Ecto neural progenitor cell (in vitro differentiated cells): ENCODE measurements at places on chromosomes 6 and 20.

DNA sequence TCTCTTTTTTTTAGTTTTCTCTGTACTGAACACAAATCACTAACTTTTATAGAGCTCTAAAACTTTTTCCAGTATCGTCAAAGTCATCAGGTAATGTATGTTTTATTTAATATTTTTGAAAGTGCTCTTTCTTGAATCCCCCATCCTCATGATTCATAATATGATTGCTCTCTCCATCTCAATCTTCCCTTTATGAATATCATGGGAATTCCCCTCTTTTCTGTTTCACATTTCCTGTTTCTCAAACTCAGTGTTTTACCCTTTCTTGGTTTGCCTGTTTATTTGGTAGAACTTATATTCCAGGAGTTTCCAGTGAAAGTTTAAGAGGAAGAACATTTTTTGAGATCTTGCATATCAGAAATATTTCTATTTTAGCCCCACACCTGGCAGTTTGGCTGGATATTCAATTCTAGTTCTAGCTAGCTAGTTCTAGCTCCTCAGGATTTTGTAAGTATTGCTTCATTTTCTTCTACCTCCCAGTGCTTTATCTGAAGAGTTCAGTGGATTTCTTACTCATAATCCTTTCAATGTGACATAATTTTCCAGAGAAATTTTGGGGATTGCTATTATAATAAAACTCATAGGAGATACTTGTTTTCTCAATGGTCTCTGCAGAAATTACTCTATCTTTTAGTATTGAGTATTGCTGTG is 6.1 kb upstream of the C6orf58 start:
- DNase-seq: no peak

- DNase-seq: no peak
Observed at GRCh38 chr6:108875161-108875555, 26.9 kb downstream of the ARMC2 start.

DNA sequence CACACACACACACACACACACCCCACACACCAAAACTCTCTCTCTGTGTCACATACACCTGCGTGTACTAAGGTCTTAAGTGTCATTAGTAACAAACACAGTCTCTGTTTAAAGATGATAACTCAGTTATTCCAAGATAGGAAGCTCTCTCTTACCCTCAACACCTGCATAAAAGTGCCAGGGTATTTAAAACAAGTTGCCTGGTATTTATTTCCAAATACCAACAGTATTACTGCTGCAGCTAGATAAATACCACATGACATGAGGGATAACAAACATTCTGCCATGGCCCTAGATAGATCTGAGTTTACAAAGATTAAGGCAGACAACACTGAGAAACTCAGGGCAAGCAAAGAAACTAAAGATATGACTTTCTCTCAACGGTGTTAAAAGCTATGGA is 118.5 kb downstream of the SIM1 start:
- DNase-seq: no peak

DNA sequence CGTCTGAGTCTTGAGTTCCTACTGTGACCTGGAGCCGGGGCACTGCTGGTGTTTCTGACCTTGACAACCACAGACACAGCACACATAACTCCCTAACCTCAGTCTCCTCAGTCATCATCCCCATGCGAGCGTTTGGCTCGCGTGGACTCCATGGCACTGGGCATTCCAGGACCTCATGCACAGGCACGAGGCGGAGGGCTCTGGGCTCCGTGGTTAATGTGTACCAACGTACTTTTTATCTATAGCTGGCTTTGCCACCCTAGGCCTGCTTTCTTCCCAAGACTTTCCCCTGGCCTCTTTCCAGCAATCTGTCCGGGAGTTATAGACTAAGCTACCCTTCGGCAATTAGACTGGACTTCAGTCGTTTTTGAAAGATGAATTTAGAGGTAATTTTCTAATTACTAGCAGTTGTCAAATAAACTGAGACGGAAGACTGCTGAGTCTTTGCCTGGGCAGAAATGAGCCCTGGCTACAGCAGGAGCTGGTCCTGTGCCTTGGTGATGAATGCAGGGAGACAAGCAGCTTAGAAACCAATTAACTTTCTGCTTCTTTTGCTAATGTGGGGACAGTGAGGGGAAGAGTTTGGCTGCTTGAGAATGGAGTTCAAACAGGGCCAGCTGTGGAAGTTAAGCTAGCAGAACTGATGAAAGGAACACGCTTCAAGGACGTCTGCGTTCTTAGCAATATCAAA is 16.1 kb upstream of the CTCFL start:
- DNase-seq: no peak

DNA sequence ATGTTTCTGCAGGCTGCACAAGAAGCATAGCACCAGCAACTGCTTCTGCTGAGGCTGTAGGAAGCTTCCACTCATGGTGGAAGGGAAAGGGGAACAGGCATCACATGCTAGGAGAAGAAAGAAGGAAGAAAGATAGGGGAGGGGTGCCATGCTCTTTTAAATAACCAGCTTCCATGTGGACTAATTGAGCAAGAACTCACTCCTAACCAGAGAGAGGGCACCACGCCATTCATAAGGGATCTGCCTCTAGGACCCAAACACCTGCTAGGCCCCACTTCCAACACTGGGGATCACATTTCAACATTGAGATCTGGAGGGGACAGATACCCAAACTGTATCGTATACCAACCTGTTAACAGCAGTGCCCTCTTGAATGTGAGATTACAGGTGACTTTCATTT is 46.9 kb upstream of the ARMC2 start:
- no peak for DNase-seq

DNA sequence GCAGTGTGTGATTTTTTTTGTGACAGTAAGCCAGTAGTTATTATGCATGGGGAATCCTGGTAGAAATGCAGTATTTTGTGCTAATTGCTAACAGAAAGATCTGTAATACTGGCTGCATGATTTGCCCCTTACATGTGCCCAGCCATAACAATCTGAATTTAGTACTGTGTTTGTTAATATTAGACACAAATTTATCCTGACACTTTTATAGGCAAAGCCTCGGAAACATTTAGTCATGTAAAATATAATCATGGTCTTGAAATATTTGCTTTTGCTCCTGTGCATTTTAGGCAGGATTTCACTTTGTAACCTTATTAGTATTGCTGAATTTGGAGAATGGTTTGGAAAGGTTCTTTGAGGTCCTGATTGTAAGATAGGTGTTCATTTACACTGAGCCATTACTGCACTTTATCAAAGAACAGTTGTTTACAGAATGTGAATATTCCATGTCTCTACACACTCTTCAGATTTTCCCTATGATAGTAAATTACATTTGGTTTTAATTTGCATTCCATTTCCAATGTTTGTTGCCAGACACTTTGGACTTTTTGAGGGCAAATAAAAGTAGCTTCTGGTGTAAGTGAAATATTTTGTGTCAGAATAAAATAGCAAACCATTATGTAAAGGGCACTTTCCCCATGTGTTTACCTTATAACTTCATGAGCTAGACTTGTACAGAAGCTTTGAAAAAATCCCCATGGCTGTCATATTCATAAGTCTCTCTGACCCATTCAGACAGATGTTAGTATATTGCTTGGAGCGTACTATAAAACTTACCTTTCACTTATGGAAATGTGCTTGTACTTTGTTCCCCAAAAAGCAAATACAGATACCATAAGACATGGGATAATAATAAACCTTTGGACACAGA is 349.9 kb downstream of the ARHGAP18 start:
- DNase-seq: no peak

GRCh38 chr6:92352130-92352529 is 1067.2 kb downstream of the EPHA7 start:
- no peak for DNase-seq

GRCh38 chr6:6248651-6249050 is 71.8 kb downstream of the F13A1 start:
- no peak for DNase-seq

DNA sequence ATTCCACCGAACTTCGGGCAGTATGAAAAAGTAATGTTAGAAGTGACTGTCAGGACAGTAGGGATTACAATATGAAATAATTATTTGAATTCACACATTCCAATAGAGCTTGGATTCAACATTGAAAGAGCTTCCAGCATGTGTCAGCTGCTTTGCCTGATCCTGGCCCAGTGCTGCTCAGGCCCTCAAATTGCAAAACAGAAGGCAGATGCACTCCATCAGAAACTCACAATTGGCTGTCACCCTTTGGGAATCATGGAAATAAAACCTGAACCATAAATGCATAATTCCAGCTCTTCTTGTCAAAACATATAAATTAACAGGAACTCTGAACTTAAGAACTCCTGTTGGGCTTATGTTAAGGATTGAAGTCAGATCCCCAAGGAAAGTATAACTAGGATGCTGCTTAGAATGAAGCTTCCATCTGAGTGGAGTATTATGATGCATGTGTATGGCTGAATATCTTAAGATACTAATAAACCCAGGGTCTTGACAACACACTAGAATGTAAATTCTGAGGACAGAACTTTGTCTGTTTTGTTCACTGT is 1.8 kb upstream of the NDUFAF4 start:
- DNase-seq: no peak

- no peak for DNase-seq
Observed at GRCh38 chr6:16759181-16759645, 2.0 kb downstream of the ATXN1 start.

- no peak for DNase-seq
Observed at GRCh38 chr20:59599941-59600340, 4.4 kb upstream of the PHACTR3 start.

DNA sequence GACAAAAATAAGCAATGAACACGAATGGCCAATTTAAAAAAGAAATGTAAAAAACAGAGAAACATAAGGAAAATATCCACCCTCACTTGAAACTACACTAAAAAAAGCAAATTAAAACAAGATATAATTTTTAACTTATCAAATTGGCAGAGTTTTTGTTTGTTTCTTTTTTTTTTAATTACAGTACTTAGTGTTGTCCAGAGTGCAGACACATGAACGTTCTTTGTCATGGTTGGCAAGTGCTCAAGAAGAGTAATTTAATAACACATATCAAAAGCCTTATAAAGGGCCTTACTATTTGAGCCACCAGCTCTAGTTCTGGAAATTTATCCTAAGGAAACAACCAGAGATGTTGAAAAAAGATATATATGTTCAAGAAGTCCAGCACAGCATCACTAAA is 142.3 kb downstream of the ATXN1 start:
- DNase-seq: no peak

DNA sequence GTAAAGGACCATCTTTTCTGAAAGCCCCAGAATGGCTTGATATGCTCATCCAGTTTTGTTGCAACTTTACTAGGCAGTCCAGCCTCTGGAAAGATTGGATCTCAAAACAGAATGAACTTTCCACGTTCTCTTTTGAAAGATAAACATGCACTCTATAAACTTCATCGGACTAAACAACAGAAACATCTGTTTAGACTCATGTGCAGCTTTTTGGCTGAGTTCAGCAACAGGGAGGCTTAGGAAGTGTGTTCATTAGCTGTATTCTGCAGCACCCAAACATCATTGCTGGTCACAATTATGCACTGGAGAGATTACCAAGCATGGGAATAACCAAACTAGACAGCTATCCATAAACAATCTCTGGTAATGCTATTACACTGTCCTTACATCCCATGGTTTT is 180.5 kb downstream of the TENT5A start:
- no peak for DNase-seq

GRCh38 chr6:145699462-145699861 is 35.9 kb downstream of the EPM2A start:
- DNase-seq: no peak

- DNase-seq: no peak
Observed at GRCh38 chr6:11683871-11684270, 94.7 kb downstream of the ADTRP start.
